NCI-H1092 (cell line): ENCODE measurements at places on chromosomes 11 and 22.

GRCh38 chr11:80107415-80107814, 666.6 kb upstream of the TENM4 start:
- DNase-seq = no peak

DNA sequence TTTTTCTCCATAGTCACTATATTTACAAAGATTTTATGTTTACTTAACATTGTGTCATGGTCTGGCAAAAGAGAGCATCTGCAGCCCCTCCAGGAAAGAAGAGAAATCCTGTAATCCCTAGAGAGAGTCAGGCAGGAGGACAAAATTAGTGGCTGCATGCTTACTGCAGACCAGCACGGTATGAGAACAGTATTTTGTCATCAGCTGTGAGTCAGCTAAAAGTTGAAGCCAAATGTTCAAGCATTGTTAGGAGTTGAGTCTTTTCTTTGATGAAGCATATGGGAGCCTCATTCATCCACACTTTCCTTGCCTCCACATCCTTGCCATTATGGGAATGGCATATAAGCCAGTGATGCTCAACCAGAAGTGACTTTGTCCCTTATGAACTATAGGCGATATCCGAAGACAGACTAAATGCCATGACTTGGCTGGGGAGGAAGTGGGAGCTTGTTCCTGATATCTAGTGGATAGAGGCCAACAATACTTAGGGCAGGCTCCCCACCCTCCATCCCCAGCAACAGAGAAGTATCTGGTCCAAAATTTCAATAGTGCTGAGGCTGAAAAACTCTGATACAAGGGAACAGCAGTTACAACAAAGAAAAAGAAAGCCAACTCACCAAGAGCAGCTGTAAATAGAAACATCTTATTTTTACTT, 112.0 kb upstream of the OR5AK2 start:
- DNase-seq = no peak

DNA sequence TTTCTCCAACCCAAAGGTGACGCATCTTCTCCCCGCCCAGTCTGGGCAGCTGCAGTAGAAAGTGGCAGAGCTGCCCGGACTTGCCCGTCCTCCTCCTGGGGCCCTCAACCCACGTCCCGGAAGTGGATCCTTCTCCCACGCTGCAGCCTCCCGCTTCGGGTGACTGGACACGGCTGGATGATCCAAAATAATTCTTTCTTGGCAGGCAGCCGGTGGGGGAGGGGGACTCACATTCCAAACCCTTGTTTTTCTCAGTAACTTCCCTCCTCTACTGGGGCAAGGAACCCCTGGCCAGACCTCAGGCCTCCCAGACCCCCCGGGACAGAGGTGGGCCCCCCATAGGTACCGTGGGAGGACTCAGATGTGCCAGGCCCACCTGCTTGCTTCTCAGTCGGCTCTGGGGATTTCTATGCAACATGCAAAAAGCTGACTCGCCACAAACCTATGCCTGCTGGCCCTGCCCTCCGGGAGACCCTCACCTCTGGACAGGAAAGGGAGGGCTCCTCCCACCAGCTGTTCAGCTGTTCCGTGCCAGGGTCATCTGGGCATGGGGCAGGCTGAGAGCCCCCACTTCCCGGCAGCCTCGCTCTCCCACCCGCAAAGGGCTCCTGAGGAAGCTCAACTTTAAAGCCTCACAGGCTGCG, 1.4 kb downstream of the PLXNB2 start:
- DNase-seq = no peak

DNA sequence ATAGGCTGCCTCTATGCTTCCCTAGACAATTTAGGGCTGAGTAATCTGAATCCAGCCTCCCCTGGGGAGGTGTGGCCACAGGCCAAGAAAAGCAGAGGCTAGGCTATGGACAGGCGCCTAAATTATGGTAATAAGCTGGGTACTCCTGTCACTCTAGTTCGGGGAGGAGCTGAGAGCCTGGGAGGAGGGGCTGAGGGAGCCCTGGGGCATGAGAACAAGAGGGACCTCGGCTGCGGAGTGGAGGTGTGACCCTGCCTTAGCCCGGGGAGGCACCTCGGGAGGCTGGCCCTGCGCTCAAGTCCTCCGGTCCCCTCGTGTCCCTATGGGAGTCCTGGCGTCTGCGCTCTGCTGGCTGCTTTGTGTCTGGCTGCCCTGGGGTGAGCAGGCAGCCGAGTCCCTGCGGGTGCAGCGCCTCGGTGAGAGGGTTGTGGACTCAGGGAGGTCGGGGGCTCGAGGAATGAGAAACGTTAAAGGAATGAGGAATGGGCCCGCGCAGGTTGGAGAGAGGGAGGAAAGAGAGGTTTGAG, at the start of gene OTOG:
TSS of gene OTOG (plus strand) at position 209 of the 527 bp plus-strand sequence. CDS start at position 323, 114 bp downstream.
- DNase-seq = peak; percentile 72

DNA sequence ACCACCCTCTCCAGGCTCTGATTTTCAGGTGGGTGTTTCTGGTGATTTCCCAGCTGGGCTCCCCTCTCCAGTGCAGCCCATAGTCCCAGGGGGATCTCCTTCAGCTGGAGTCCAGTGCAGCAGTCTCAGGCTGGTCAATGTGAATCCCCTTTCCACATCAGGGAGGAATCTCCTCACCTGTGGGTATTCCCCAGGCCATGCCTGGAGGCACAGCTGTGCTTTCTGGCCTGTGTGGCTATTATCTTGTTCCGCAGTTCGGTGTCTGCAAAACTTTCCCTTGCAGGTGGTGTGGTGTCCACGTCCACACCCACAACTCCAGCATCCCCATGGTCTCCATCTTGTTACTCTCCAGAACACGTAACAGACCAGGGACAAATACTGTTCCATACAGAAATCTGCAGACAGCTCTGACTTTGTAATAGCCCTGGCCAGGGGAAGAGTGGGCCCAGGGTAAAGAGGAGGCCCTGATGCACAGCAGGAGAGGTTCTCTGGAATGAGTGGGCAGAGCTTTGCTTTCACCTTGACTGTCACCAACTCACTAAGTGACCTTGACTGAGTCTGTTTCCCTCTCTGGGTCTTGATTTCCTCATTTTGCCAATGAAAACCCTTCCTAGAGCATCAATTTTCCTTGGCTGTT, 183.2 kb downstream of the CSNK2A3 start:
- DNase-seq = no peak

- no peak for DNase-seq
These were observed 1.8 kb downstream of the AHNAK start for GRCh38 chr11:62544581-62545436.

DNA sequence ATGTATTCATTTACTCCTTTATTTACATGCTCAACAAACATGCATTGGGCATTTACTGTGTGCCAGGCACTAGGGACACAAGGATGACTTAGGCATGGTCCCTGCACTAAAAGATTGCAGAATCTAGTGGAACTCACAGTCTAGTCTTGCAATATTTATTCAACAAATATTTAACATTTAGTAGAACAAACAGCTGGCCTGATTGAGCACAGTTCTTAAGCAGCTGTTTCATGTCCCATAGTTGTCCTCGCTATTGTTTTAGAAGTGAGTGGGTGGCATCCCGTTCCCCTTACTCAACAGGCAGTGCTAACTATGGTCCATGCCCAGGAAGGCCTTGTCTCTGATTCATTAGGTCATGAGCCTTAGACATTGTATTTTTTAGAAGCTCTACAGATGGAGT, 459.9 kb upstream of the CADM1 start:
- DNase-seq = no peak

- DNase-seq = no peak
These were observed 34.7 kb downstream of the CCDC83 start for GRCh38 chr11:85889676-85890579.

- DNase-seq = peak; percentile 56
These were observed 14.2 kb downstream of the PRR33 start for GRCh38 chr11:1877211-1878136.

DNA sequence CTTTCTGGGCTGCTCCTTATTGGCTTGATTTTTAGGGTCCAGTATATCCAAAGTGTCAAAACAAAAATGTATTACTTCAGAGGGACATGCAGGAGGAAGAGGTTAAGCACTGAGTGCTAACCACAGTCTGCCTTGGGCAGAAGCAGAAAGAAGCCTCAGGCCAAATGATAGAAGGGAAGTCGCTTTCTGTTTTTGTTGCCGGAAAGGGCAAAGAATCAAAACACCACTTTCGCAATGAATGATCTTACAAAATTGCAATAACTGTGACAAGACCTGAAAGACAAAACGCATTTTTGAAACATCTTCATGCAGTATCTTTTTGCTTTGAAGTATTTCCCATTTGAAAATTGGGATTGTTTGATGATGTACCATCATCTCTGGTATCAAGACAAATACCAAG, 70.1 kb upstream of the PICALM start:
- DNase-seq = no peak

DNA sequence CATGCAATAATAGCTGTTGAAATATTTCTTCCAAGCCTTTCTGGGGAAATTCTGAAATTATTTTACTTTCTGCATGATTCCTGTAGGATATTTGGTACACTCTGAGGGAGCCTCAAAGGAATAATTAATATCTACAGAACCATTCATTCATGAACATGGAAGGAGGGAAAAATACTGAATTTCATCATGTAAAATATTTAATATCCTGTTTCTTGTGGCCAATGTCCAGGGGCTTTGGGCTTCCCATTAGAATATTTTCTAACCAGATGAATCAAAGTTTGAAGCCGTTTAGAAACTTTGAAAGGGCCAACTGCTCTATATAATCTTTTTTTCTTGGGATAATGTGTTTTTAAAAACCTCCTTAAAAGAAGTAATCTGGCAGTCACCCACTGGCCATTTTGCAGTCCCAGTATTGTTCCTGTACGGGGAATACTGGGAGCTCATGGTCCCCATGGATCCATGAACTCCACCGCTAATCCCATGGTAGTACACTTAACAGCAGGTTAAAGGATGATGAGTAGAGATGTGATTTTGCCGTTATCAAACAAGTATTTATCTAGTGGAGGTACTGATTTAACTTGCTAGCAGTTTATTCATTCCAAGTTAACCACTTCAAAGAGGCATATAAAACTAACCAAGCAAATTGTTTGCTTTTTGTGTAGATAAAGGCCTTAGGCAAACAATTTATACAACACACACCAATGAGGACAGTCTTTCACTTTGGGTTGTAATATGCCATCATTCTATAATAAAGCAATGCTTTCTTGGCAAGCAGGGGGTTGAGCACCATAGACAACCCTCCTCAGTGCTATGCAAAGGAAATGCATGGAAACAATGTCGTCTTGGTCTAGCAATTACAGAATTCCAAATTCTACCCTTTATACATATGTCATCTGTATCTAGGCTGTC, 34.5 kb upstream of the BLID start:
- DNase-seq = no peak

DNA sequence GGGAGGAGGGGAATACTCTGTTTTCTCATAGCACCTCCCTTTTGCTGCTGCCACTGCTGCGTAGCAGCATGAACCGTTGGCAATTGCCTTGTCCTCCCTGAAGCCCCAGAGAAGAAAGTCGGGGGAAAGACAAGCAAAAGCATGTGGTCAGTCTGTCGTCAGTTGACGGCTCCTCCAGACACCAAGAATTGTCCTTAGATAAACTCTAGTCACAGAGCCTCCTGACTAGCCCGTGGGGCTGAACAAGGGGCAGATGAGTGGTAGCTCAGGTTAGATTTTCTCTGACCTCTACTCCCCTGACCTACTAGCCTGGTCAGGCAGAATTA, 126.4 kb upstream of the HSD17B12 start:
- DNase-seq = no peak

- no peak for DNase-seq
These were observed 49.3 kb downstream of the BDNF start for GRCh38 chr11:27650988-27651387.

DNA sequence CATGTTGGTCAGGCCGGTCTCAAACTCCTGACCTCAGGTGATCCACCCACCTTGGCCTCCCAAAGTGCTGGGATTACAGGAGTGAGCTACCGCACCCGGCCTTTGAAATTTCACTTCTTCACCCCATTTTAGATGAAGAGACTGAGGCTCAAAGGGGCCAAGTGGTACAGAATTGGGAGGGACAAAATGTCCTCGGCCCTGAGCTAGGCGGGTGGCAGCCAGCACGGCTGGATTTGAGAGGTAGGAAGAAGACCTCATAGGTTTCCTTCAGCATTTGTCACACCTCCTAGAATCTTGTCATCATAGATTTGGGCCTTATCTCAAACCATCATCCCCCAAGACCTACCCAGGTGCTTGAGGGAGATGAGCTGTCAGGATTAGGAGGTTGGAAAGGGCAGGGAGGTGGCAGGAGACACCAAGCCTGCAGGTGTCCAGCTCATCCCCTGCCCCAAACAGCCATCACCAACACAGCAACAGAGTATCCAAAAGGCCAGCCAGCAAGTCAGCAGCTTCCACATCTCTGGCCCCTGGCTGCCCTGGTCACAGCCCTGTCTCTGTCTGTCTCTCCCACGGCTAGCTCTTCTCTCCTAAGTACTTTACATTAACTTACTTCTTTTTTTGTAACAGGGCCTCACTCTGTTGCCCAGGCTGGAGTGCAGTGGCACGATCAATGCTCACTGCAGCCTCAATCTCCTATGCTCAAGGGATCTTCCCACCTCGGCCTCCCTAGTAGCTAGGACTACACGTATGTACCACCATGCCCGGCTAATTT, 11.2 kb upstream of the TMPRSS6 start:
- no peak for DNase-seq

DNA sequence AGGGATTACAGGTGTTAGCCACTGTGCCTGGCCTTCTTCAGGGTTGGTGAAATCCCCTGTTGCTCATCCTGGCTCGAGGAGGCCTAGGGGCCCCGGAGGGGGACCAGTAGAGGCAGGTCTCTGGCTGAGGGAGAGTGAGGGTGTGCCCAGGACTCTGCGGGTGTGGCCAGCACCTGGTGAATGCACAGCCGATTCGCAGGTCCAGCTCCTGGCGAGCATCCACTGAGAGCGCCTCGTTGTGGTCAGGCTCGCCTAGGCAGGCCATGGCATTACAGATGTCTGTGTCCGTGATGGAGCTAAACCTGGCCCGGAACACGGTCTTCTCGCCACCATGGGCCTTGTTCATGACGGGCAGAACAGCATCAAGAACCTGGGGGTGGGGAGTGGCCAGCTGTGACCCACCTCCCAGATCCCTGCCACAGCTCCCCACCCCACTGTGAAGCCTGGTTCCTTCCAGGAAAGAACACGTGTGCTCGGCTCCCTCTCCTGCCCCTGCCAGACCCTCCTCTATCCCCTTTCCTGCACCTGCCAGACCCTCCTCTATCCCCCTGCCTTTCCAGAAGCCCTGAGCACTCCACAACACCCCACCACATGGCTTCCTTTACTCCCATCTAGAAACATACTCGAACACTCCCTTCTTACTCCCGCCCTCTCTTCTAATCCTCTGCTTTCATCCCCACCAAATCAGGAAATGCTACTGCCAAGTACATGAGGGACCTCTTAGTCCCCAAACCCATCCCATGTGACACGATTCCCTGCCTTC, 12.4 kb downstream of the TOP3B start:
- DNase-seq = no peak

GRCh38 chr11:66242095-66242765, 26.2 kb upstream of the RAB1B start:
- no peak for DNase-seq

DNA sequence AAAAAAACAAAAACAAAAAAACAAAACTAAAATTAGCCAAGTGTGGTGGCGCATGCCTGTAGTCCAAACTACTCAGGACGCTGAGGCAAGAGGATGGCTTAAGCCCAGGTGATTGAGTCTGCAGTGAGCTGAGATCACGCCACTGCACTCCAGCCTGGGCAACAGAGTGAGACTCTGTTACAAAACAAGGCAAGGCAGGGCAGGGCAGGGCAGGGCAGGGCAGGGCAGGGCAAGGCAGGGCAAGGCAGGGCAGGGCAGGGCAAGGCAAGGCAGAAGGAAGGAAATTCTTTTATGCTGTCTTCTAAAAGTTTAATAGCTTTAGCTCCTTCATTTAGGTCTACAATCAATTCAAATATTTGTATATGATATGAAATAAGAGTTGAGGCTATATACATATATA, 50.1 kb upstream of the RASSF10 start:
- no peak for DNase-seq

- DNase-seq = no peak
These were observed 418.6 kb downstream of the TENM4 start for GRCh38 chr11:79022265-79022664.
